ENCODE measurements at places on chromosomes 5 and 9. TPM values are rescaled to one million over a fixed set of nuclear protein-coding genes. Genes with fewer than 3 reads are reported as not detected.

The CREBRF gene
- total RNA-seq, result 3.0 TPM

The EGR1 gene
- 3.9 TPM for total RNA-seq

The SLC46A2 gene
- not detected for total RNA-seq

The MARCOL gene
- not detected for total RNA-seq

The VAV2 gene
- total RNA-seq, result 17.2 TPM

The FGF1 gene
- 2.4 TPM for total RNA-seq

The GABRG2 gene
- not detected for total RNA-seq

The ANKRD55 gene
- total RNA-seq, result not detected

The TIMD4 gene
- not detected for total RNA-seq

The PRDM9 gene
- not detected for total RNA-seq

The PCDHA4 gene
- not detected for total RNA-seq

The SLC34A1 gene
- total RNA-seq, result 0.02 TPM

The GALNT12 gene
- 0.81 TPM for total RNA-seq

The LAMC3 gene
- not detected for total RNA-seq

The PCDHA1 gene
- total RNA-seq, result not detected

The CEL gene
- total RNA-seq, result 0.17 TPM
